ENCODE measurements at places on chromosomes 3 and 15. TPM values are rescaled to one million over a fixed set of nuclear protein-coding genes. Genes with fewer than 3 reads are reported as not detected.

IQCF6 gene
- not detected for polyA plus RNA-seq

MYRIP gene
- 0.83 TPM for polyA plus RNA-seq

MUC20 gene
- 6.6 TPM for polyA plus RNA-seq

DNA sequence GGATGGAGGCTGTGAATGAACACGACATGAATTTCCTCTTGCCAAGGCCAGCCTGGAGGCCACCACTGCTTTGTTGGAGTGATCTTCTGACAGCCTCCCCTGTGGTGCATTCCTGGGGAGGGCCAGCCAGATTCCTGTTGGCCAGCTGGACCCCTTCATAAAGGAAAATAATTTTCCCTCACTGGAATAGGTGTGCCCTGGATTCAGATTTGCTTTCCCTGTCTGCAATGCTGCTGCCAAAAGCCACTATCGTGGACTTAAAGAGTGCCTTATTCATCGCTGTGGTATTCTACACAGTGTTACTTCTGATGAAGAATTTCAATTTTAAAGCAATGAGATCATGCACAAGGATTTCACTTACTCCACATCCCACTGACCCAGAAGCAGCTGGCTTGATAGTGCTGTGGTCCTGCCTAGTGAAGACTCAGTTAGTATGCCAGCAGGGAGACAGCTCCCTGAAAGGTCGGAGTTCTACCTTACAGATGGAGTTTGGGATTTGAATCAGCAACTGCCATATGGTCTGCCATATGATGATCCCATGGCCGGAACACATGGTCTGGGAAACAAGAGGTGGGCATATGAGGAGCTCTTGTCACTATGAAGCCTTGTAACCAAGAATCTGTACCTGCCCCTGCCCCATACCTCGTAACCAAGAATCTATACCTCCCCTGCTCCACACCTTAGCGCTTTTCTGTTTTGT, 145.2 kb downstream of the KLF13 start:
- DNase-seq: no peak

DNA sequence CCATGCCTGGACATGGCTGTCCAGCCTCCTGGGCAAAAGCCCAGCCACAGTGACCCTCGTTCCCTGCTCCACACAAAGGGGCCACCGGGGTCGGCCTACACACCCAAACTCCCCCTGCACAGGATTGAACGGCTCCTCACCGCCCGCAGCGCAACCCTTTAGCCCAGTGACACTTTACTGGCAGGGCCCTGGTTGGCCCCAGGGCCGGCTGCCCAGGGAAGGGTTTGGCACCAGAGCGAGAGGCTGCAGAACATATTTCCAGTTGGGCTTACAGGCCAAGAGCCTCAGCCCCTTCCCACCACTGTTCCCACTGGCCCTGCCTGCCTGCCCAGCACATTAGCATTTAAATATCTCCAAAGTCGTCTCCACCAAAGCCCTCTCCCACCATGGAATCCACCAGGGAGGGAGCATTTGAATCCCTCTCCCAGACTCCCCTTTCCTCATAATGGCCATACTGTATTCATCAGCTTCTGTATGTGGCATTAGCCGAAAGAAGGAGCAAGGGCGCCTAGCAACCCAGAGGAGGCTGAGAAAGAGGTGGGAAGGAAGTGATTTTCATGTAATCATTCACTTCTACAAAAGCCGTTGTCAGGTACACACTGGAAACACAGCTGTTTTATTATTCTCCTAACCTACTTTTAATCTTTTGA, 85.4 kb downstream of the SLC6A11 start:
- no peak for DNase-seq

- no peak for DNase-seq
Measured at GRCh38 chr3:111068574-111068973, 3.0 kb upstream of the NECTIN3 start.

DNA sequence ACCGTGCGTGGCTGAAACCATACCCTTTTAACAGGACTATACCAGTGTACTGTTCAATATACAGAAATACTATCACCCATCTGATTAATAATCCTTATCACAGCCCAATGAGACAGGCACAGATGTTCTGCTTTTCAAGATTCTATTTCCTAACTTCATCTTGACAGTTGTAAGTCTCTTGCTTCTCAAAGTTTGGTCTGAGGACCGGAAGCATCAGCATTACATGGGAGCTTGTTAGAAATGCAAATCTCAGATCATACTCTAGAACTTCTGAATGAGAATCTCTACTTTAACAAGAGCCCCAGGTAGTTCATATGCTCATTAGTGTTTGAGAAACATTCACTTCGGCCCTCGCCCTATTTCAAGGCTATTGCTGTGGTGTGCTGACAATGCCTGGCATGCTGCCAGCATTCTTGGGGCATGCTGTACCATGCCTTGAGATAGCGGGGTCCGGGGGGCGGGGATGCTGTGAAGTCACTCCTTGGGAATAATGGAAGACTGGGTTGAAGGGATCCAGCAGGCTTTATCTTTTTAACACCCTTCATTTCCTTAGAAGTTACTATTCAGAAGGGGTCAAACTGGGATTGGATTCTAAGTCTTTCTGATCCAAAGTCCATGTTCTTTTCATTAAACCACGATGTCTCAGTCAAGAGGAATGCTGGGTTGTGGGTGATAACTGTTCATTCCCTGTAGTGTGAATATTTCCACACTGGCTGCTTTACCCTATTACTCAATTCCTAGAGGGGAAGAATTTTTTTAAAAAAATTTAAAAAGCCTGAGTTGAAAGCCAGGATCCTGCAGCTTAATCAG, 194.7 kb downstream of the LPP start:
- no peak for DNase-seq

Measured in hindlimb muscle (tissue), 1 donor.